Activated CD4-positive, alpha-beta T cell treated with anti-CD3 and anti-CD28 coated beads, Interleukin-2, amount 50 U/mL, for 1 hour (primary cell): ENCODE measurements at places on chromosomes 2 and 18.

GRCh38 chr2:207504513-207505170 is 25.1 kb upstream of the CREB1 start:
- DNase-seq = no peak

DNA sequence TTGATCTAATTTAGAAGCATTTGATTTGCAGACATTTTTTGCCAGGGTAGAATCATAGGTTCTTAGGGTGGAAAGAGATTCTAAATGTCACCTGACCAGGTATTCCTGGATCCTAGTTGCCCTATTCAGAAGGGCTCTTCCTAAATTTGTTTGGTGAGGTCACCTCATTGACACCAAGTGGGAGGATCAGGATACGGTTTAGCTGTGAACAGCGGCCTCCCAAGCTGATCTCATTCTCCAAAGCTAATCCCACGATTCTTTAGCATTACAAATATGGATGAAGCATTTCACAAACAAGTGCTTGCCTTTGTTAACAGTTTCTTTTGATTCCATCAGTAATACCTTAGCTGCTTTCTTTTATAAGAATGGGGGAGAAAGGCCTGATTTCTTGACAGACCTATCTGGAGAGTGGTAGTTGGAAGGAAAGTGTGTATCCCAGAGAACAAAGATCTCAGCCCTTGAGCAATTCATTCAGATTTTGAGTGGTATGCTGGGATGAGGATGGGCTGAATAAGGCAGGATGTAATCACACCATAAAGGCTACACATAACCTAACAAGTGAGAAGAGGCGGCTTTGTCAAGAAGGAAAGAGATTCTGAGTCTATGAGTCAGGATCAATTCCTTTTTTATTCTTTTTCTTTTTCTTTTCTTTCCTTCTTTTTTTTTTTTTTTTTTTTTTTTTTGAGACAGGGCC is 16.6 kb downstream of the KCTD1 start:
- DNase-seq = no peak

DNA sequence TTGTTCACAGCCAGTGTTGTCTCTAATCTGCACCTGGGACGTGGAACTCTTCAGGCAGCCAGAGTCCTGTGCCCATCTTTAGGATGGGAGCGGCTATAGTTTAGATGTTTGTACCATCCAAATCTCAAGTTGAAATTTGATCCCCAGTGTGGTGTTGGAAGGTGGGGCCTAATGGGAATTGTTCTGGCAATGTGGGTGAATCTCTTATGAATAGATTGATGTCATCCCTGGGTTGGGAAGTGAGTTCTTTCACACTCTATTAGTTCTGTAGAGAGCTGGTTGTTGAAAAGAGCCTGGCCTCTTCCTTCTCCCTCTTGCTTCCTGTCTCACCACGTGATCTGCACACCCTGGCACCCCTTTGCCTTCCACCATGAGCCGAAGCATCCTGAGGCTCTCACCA is 300.9 kb downstream of the TXNL1 start:
- DNase-seq = no peak

GRCh38 chr2:179410552-179411356 is 146.1 kb upstream of the SESTD1 start:
- DNase-seq = no peak

- no peak for DNase-seq
Observed at GRCh38 chr2:216774620-216775019, 79.3 kb upstream of the IGFBP5 start.
